Foreskin keratinocyte (primary cell): ENCODE measurements at places on chromosomes 6 and 20. TPM values are rescaled to one million over a fixed set of nuclear protein-coding genes. Genes with fewer than 3 reads are reported as not detected.

The SLC2A10 gene
- total RNA-seq: 0.11 and 0.37 TPM in 2 replicates

The FRS3 gene
- total RNA-seq: 2.2 and 2.6 TPM in 2 replicates

The PTCHD4 gene
- 0.20 and 0.25 TPM in 2 replicates for total RNA-seq

The PRL gene
- not detected in 2 replicates for total RNA-seq

The TPX2 gene
- 106 and 126 TPM in 2 replicates for total RNA-seq

DNA sequence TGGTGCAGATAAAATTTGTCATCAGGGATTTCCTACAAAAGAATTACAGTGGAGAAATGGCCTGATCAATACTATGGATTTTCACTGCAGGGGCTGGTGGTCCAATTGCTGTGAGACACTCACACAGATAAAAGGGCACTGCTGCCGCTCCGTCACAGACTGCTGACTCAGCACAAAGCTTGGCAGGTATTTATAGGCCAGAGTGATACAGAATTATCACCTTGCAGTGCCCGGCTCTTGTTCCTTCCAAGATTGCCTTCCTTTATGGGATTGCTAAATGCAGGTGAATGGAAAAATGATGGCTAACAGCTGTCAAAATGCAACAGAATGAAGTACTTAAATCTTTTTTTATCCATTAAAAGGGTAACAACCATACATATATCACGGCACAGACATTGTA, 247.8 kb upstream of the ZFP64 start:
- no peak for DNase-seq

DNA sequence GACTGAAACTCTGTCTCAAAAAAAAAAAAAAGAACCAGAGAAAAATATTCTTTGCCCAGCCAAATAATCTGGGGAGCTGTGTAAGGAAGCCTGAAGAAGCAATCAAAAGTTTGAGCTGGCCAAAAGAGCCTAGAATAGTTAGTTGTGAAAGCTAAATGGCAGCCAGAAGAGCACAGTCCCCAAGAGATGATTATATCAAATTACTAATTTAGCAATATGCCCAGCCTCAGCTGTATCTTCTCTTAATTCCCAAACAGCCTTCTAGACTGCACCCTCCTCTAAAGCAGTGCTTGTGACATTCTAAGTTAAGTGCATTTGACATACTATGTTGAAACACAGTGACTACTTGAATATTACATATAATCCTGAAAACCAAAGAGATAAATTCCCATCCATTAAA, 38.9 kb downstream of the CDK19 start:
- no peak for DNase-seq

DNA sequence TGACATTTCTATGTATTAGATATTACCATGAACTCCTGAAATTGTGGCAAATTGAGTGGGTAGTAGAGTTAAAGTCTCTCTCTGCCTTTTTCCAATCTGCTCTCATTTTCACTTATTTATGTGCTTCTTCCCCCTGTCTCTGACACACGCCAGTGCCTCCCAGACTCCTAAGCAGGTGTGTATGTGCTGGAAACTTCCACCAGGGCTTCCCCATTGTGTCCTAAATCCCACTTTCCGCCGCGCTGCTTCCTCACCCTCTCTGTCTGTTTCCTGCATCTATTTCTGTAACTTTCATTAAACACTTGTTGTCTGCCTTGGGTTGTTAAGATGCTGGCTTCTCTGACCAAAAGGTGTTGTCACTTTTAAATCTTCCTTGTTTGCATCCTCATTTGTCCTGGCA, 97.6 kb upstream of the HDGFL1 start:
- DNase-seq: no peak

DNA sequence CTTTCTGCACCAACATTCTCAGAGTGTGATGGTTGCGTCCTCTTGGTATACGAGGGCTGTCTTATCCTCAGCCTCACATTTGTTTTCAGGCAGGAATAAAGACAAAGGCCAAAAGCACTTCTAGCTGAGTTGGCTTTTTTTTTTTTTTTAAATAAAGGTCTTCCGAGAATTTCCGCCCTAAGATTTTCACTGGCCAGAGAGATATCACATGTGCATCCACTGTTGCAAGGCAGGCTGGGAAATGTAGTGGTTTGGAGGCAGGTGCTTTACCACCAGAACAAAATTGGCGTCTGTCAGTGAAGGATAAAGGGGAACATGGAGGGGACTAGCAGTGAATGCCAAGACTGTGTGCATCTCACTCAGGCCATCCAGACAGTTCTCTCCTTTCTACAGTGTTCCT, 334.9 kb upstream of the SOX4 start:
- DNase-seq: no peak

DNA sequence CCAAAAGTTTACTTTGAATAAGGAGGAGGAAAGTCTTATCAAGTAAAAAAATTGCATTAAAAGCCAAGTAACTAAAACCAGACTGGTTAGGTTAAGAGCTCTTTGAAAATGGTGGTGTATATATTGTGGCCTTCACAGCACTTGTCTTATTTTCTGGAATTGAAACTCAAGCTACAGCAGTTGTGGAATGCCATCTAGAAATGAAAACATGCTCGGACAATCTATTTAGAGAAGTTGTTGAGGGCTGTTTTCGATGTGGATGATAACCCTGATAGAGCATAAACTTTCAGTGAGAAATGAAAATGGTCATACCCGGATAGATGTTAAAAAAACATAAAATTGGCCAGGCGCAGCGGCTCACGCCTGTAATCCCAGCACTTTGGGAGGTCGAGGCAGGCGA, 47.0 kb downstream of the ARID1B start:
- DNase-seq: no peak

DNA sequence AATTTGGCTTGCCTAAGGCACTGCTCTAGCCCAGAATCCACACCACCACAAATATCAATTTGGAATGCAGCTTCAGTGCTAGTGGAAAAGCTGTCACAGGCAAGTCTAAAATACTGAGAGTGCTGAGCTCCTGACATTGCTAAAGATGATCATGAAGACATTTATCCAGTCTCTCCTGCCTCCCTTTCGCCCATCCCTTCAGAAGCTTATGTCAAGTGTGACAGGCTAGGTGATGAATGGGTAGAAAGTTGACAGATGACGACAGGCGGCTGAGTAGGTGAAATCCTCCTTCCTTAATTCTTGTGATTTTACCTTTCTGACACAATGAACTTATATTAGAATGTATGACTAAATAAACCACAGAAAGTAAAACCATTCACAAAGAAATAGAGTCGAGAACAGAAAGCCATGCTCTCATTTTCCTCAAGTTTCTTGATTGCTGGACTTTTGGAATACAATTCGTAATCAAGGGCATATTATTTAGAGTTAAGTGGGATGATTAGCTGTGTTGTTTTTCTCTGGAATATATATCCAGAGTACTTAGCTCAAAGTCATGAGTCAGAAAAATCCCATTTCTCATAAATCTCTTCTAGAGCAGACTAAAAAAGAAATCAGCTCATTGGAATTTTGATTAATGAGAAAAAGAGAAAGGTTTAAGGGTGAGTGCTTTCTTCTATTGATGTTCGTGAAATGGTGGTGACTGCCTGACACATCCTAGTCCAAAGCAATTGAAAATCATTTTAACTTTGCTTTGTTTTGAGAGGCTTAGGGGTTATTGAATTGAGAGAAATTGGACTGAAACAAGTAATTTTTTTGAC, 1228.2 kb upstream of the CITED2 start:
- DNase-seq: peak; percentile 11

DNA sequence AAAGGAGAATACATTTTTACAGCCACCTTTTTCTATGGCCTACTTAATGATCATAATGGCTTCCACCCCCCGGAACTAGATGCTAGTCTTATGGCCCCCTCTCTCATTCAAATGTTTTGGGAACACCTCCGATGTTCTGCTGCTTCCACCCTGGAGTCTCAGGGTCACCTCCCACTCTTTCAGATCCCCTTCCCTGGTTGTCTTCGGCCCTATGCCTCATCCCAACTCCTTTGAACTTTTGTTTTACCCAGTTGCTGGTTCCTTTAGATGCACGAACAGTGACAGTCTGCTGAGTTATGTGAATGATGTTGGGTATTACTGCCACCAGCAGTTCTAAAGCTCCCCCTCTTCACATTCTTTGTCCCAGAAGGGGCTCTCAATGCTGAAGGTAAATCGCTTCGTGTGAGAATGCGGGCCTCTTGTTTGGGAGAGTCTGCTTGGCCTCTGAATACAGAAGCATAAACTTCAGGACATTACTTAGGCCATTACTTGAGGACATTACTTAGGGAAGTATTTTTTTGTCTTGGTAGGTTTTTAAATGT, 309.1 kb downstream of the SOX4 start:
- no peak for DNase-seq

DNA sequence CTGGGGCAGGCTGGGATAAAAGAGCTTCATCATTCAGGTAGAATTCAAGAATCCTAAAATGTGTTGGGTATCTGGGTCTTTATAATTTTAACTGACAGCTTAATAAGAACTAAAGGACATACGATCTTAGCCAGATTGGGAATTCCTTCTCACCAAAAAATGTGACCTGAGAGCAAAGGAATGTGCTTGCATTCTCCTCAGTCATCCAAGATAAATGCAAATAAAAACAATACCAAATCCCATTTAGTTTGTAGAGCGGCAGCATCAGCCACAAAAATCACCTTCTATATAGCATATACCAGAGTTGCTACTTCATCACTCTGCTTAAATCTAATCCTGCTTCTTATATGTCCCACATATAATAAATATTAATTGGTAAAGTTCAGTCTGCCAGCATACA, 16.9 kb downstream of the USP49 start:
- no peak for DNase-seq
